CD8-positive, alpha-beta memory T cell (primary cell): ENCODE measurements at places on chromosomes 11 and 22.
A peak's percentile ranks its signal among the peaks of the same experiment; 100 is the strongest.

DNA sequence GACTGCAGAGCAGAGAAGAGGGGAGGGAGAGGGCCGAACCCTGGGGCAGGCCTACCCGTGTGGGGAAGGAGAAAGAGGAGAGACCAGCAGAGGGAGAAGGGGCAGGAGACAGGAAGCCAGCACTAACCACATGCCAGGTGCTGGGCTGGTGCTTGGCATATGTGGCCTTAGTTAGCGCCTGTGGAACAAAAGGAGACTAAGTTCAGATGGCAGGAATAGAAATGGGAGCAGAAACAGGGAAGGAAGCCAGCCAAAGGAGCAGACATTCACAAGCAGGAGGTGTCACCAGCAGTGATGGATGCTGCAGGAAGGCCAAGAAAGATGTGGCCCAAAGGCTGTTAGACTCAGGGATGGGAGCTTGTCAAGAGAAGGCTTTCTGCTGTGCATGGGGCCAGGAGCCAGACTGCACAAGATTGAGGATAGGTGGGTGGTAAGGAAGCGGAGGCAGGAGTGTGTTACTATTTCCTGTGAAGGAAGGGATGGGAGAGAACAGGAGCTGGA lies 26.7 kb downstream of the TREH start:
- no peak for DNase-seq

DNA sequence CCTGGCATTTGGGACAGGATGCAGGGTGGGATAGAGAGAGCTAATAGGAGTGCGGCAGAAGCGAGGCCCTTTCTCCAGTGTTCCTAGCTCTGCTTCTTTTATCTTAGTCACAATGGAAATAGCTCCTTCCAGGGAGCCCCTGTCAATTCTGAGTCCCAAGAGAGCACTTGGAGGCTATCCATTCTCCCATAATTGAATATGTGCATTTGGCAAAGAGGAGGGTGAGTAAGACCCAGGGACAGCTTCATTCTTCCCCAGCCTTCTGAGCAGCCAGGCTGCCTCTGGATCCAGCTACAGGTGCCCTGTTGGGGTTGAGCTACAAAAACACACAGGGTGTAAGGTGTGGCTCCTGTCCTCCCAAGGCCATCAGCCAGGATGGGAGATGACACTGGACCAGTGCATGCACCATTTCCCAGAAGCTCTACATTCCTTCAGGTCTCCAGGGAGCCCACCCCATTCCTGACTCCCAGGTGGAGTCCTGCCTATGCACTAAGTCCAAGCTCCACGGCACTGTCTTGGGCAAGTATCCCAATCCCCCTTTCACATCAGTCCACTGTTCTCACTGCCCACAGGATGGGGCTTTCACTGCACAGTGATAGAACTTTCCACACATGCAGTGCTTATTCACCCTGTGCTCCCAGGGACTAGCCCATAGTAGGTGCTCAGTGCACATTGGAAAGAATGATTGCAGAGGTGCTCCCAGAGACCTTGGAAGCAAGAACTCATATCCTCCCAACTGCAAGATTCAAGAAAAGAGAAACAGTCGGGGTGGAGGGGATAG lies 6.2 kb downstream of the MS4A10 start:
- DNase-seq, result no peak

- DNase-seq, result no peak
Observed at GRCh38 chr11:46718155-46719019, 626 bp upstream of the F2 start.

DNA sequence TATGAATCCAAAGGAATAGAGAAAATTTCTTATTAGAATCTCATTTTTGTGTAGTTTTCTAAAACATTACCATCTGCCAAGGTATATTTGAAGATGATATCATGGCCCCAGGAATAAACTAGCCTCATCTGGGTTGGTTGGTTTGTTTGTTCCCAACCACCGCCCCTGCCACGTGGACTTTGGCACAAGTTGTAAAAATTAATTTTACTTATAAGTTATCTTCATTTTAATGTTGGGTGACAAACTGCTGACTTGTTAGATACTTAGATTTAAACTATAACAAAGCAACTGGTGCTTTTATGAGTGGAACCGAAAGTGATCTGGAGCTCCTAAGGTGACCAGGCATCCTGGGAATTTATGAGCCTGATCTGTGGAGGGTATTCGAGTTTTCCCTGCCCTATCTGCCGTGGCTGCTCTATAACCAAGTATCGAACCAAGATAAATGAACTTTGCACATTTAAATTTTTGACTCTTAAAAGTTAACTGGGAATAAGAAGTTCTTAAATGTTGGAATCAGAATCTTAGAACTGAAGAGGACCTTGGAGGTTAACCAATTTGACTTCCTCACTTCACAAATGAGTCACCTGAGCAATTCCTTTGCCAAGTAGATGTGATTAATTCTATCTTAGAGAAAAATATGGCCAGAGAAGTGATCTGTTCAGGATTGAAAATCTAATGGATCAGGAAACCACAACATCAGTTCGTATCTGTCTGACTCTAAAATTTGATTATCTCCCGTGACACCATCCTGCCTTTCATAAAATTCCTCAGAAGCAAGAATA lies 129.1 kb upstream of the ARHGAP42 start:
- no peak for DNase-seq

- no peak for DNase-seq
Observed at GRCh38 chr11:127648583-127648982, 648.0 kb upstream of the KIRREL3 start.

DNA sequence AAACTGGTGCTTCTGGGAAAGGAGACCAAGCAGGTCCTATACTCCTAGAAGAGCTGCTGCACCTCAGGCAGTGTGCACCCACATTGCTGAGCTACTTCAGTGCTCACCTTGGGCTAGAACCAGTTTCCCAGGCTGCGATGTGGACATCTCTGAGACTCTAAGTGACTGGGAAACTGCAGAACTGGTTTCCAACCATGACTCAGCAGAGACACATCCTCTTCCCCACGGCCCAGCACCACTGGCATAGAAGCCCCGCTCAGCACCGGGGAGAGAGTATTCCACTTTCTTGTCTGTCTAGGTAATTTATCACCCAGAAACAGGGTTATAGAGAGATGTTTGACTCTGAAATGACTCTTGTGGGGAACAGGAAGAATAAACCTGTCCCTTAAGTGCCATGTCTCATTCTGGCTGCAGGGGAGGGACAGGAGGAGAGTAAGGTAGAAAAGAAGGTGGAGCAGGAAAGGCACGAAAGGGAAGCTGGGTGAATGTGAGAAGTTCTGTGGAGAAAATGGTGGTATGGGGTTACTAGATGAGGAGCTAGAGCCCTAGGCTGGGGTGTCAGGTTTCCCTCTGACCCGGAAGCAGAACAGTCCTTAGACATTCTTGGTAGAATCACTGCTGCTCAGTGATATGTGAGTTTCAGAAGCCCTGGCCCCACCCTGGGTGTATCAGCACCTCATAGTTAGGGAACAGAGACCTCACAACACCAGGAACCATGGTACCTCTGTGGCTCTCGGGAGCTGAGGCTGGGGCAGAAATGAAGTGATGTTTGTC lies 340.4 kb upstream of the NCAM1 start:
- no peak for DNase-seq

GRCh38 chr22:48581796-48582469 lies 1245.7 kb downstream of the BRD1 start:
- DNase-seq, result no peak

GRCh38 chr11:15497366-15497765 lies 382.6 kb downstream of the INSC start:
- no peak for DNase-seq

GRCh38 chr11:6269994-6270393 lies 10.4 kb downstream of the CCKBR start:
- no peak for DNase-seq

- no peak for DNase-seq
Observed at GRCh38 chr11:2325123-2325522, 23.3 kb downstream of the TSPAN32 start.

DNA sequence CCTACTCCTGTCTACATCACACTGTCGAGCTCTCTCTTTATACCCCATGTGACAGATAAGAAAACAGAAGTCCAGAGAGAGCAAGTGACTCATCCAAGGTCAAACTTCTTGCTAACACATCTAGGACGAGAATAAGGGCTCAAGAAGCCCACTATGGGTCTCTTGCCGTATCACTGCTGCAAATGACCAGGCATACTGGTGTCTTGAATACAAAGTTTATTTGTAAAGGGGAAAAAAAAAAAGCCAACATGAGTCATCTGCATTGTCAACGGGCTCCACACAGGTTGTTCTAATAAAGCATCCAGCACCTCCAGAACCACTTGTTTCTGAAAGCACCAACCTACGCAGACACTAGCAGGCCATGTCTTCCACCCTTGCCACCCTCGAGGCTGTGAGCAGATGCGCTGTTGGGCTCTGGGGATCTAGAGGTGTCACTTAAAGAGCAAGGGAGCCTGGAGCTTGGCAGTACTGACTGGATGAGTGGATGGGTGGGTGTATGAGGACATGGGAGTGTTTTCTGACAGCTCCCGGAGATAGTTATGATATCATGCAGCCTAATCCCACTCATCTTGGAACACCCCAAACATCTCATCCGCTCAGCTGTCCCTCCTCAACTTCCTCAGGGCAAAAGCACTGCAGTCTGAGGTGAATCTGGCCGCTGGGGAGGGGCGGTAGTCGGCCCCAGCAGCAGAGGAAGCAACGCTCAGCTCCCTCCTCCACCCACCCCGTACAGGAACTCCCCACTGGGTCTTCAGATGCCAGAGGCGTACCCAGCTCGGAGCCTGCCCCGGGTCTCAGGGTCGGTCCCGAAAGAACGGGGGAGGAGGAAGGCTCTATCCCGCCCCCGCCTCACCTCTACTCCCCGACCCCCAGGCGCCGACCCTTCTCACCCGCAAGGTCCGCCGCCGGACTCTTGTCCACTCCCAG lies 1.0 kb downstream of the SMCO4 start:
- peak; percentile 15 for DNase-seq

- DNase-seq, result no peak
Observed at GRCh38 chr11:76797341-76798201, 14.4 kb downstream of the TSKU start.

GRCh38 chr11:27458182-27458581 lies 14.4 kb downstream of the LGR4 start:
- DNase-seq, result no peak

- no peak for DNase-seq
Observed at GRCh38 chr11:86558207-86558606, 114.2 kb downstream of the ME3 start.

DNA sequence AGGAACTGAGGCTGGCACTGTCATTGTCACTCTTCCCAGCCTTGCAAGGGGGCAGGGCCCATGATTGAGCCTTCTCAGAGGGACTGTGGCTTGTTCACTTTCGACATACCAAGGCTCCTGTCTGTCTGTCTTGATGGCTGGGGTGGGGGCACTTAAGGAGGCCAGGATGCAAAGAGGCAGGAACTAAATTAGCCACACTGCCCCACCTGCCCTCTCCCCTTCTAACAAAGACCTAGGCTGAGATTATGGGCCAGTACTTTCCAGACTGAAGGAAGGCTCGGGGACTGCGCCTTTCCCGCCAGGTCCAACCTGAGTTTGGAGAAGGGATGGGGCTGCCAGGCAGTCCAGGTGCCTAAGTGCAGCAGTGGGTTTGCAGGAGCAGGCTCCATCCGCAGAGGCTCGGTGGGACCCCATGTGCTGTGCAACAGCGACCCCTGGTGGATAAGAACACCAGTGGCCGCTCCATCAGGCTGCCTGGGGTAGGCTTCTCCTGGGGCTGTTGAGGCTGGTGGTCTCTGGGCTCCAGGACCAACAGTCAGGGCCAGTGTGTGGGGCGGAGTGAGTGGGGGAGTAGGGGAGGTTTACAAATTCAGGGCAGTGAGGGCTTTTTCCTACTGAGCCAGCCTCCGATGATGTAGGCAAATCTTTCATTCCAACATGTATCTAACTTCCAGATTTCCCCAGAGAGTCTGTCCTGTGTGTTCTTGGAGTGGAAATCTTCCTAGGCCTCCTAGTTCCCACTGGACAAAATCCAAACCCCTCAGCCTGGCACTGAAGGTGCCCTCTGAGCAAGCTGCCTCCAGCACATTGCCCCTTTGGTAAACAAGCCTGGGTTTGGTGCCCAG lies 93.9 kb downstream of the INSC start:
- peak; percentile 53 for DNase-seq

DNA sequence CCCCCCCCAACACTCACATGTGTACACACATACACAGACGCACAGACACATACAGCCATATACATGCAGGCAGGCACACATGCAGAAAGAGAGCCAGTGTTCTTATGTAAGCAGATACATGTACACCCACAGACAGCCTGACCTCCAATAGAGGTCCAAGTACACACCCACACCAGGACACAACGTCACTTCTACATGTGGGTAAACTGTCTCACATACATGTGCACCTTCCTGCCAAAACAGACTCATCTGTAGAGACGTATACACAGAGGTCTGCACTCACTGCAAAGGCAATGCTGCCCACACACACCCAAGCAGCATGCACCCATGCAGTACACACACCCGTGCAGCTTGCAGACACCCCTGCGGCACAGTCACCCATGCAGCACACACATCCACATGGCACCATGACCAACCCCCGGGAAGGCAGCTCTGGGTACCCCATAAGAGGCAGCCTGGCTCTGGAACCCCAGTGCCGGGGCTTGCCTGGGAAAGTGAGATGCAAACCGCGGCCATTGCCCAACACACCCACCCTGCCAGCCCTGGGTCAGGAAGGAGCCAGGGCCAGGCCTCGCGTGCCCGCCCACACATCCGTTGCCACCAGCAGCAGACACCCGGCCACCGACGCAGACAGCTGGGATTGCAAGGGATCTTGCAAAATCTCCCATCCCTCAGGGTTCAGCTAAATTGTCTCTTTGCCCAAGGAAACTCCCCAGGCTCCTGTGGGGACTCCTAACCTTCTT lies 10.1 kb downstream of the CASTOR1 start:
- no peak for DNase-seq

DNA sequence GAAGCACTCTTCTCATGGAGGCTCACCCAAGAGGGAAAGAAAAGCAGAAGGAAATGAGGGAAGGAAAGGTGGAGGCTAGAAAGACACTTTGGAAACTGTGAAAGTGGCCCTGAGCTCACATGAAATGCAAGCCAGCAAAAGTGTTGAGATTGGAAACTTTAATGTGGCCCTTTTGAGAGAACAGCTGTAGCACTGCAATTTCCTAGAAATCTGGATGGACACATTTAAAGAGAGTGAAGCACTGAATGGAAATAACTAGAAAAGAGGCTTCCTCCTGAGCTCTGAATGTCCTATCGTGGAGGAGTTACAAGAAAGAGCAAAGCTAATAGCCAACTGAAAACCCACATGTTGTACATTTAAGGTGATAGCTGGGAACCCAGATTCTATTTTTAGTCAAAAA lies 56.0 kb downstream of the LIF start:
- DNase-seq, result no peak

DNA sequence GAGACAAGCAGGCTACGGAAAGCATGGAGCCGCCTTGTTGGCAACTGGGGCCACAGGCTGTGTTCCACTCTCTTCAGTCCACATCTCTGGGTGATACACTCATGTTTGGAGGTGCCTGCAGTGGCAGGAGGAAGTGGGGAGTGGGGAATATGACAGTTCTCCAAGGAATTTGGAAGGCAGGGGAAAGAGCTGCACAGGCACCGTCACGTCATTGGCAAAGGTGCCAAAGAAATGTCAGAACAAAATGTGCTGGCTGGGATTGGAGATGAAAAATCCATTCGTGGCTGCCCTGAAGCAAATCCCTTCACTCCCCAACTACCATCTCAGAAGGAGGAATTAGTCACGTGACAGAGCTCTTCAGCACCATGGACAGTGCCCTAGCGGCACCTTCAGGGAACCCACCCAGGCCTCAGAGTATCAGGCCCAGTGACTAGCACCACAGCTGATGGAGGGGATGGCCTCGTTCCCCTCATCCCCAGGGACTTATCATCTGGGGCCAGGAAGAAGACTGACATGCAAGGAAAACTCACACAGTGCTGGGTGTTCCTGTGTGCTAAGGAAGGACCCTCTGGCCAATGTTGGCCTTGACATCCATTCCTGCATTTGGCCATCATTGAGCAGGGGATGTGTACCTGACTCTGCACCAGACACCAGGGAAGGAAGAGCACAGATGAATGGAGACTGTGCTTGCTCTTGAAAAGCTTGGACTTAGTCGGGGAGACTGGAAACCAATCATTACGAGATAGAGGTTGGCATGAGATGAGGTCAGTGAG lies 48.5 kb upstream of the PRDM11 start:
- peak; percentile 28 for DNase-seq
